Activated CD8-positive, alpha-beta memory T cell treated with anti-CD3 and anti-CD28 coated beads for 1 hour (primary cell): ENCODE measurements at places on chromosomes 2 and 18.

DNA sequence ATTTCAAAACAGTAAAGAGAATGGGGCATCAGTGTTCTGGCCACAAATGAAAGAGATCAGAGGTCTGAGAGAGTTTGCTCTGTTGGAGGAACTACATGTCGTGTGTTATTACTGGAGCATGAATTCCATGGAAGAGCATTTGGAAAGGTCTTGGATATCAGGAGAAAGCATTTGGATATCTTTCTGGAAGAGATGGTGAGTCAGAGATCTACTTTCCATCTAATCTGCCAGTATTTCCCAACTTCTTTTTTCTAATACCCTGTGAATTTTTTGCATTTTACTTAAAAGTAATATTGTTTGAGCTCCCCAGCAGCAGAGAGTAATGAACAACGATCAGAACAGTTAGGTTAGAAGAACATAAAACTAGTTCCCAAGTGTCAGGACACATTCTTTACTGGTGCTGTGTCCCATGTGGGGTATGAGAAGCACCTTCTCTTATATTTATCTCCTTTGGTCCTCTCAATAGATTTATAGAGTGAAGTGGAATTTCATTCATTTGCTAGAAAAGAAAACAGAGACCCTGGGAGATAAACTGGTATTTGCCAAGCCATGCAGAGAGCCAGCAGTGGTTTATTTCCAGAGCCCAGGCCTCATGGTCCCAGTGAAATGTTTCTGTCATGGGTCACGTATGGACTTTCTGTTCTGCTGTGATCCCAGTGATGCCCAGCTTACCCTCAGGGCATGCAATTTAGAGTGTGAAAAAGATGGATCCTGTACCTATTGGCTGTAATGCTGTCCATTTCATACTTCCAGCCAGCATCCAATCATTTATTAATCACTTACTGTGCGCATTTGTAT, 130.8 kb upstream of the NT5C1B start:
- DNase-seq: no peak

GRCh38 chr2:159147690-159148089, 138.8 kb downstream of the WDSUB1 start:
- no peak for DNase-seq

GRCh38 chr2:166436976-166437375, 57.1 kb downstream of the SCN7A start:
- no peak for DNase-seq

DNA sequence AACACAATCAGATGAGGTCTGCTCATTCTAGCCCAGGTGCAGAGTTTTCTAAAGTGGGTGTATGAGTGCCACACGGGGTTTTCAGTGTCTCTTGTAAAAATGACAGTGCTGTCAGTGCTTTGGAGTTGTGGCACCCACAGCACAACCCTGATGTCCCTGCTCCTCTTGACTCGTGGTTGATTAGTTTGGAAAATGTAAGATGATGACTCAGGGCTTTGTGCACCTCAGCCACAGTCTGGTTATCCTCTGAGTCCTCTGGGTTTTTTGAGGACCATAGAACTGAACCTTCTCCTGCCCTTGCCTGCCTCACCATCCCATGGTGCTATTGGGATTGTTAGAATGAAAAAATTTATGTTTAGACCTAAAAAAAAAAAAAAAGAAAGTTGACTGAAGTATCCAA, 105.6 kb downstream of the MYO1B start:
- no peak for DNase-seq

GRCh38 chr2:150046211-150046610, 441.3 kb downstream of the RND3 start:
- no peak for DNase-seq

- DNase-seq: no peak
Measured at GRCh38 chr2:74817304-74817675, 16.6 kb upstream of the HK2 start.

DNA sequence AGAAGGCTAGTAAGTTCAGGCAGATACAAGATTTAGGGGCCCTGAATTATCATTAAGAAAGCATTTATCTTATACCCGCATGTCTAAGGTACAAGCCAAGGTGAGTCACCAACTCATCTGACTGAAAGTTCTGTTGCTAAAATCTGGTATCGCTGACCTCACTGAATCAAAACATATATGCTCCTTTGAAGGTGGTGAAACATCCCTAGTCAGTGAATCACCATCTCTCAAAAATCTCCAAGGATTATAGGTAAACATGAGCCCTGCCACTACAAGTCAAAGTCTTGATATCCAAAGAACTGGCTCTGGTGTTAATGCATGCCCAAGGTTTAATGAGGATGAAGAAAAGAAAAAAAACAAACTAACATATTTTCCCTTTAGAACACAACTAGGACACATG, 43.5 kb downstream of the IRS1 start:
- DNase-seq: no peak

- DNase-seq: no peak
Measured at GRCh38 chr2:24721470-24721869, 71.7 kb downstream of the PTRHD1 start.

- DNase-seq: no peak
Measured at GRCh38 chr18:45165176-45165713, 450.0 kb upstream of the SLC14A2 start.

- no peak for DNase-seq
Measured at GRCh38 chr2:241558532-241559322, at the start of gene BOK. Gene BOK (plus strand): TSS chr2:241558745. CDS start chr2:241559484, 739 bp downstream.
